ENCODE measurements at places on chromosomes 1 and 21.

GRCh38 chr1:156402331-156403020, 33.5 kb downstream of the RHBG start:
- DNase-seq, result no peak

- no peak for DNase-seq
These were observed 2.7 kb upstream of the PRXL2B start for GRCh38 chr1:2583871-2584351.

DNA sequence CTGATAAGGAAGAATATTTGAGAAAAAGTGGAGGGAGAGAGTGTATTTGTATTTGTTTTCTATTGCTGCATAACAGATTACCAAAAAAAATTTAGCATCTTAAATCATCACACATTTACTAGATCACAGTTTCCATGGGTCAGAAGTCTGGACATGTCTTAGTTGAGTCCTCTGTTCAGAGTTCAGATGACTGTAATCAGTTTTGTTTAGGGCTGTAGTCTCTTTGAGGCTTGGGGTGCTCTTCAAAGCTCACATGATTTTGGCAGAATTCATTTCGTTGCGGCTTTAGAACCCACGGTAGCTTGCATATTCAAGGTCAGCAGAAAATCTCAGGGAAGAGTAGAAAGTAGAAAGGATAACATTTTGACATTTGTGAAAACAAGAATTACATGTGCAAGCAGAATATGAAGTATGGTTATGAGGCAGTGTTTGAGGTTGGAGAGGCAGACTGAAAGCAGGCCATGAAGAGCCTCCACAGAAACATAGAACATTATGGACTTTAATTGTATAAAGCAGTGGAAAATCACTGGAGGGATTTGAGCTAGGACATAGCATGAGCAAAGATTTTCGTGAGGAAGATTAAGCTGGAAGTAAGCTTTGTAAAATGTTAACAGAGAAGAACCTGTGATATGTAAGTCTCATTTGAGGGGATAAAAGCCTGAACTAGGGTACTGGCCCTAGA, 110.6 kb upstream of the GPR52 start:
- no peak for DNase-seq

GRCh38 chr1:2933431-2934155, 87.7 kb upstream of the ACTRT2 start:
- no peak for DNase-seq

GRCh38 chr1:9417695-9418094, 121.6 kb upstream of the SLC25A33 start:
- DNase-seq, result no peak

GRCh38 chr1:52234708-52235107, 92.8 kb downstream of the ZFYVE9 start:
- DNase-seq, result no peak

GRCh38 chr1:33281554-33282303, 25.4 kb downstream of the ZNF362 start:
- no peak for DNase-seq

DNA sequence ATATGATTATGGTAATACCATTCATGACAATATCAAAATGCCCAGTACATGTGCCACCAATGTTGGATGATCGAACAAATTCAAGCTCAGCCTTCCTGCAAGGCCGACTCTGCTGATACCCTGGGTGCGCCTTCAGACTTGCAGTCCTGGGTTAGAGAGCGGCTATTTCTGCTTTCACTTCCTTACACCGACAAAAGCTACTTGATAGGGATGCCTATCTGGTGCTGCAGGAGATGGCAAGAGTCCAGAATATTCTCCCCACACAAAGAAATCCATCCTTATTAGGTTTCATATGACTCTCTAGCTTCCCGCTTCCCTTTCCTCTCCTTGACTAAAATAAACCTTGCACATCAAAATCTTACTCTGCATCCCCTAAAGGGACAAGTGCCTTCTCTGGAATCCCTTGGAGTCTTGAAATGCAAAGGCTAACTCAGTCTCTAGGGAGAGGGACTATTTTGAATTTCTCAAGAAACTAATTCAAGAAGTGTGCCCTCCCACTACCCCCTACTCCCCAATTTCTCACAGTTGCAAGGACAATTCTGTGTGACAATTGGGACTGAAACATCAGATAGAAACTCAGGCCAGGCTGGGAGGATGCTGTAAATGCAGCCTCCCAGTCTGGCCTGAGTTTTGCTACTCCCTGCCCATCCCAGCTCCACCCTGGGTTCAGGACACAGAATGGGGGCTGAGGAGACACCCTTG, 103.1 kb upstream of the USP24 start:
- DNase-seq, result no peak

GRCh38 chr21:45392573-45392971, 12.4 kb upstream of the COL18A1 start:
- DNase-seq, result no peak

- no peak for DNase-seq
These were observed 49.8 kb upstream of the ADORA3 start for GRCh38 chr1:111553196-111553595.

DNA sequence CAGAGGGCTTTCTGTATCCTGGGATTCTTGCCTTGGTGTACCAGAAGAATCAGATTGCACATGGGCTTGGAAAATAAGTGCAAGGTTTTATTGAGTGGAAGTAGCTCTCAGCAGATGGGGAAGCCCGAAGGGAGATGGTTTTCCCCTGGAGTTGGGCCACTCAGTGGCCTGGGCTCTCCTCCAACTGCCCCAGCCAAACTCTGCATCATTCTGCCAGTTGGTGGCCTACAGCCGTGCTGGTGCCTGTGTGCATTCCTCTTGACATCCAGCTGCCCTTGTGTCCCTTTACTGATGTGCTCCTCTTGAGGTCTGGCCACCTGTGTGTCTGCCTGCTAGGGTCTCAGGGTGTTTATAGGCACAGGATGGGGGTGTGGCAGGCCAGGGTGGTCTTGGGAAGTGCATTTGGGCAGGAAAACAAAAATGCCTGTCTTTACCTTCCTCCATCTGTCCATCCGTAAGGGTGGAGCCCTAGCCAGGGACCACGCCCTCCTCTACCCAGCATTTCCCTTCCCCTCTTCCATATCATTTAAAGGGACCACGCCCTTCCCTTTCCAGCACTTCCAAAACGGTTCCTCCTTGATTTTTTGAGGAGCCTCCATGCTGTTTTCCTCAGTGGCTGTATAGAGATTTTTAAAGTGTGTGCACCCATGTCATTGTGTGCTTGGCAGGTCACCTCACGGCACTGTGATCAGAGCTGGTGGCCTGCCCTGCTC, 18.9 kb downstream of the SNAP47 start:
- no peak for DNase-seq

GRCh38 chr1:112317611-112318062, 78.4 kb upstream of the CTTNBP2NL start:
- DNase-seq, result no peak

DNA sequence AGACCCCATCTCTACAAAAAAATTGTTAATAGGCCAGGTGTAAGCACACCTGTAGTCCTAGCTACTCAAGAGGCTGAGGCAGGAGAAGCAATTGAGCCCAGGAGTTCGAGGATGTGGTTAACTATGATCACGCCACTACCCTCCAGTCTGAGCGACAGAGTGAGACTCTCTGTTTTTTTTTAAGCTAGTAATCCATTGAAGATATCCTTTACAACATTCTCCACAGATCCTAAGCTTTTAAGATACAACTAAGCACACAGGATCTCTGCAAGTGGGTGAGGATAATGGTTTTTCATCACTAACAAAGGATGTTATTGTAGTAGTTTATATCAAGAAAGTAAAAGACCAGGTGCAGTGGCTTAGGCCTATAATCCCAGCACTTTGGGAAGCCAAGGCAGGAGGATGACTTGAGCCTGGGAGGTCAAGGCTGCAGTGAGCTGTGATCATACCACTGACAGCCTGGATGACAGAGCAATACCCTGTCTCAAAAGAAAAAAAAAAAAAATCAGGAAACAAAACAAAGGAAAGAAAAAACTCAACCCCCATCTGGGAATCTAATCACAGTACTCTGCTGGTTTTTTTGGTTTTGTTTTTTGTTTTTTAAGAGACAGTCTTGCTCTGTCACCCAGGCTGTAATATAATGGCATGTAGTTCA, 166.1 kb downstream of the RERE start:
- no peak for DNase-seq

DNA sequence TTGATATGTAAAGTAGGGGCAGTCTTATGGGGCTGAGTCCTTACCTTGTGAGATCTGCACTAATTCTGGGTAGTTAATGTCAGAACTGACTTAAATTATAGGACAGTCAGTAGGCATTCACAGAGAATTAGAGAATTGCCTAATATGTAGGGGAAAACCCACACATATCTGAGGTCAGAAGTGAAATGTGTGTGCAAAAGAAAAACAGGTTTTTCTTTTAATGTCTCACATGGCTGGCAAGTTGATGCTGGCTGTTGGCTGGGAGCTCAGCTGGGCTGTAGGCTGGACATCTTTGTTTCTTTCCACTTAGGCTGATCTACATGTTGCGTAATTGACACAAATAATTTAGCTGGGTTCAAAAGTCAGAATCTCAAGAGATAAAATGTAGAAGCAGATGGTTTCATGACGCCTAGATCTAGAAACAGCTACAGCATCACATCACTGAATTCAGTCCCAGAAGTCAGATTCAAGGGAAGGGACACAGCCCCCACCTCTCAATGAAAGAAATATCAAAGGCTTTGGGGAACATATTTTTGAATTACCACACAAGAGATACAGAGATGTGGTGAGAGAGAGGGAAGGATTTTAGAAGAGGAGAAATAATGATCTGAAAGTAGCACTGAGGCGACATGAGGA, 98.9 kb downstream of the TNFSF18 start:
- no peak for DNase-seq

- DNase-seq, result no peak
These were observed 162.4 kb downstream of the ZSCAN20 start for GRCh38 chr1:33634806-33635205.

DNA sequence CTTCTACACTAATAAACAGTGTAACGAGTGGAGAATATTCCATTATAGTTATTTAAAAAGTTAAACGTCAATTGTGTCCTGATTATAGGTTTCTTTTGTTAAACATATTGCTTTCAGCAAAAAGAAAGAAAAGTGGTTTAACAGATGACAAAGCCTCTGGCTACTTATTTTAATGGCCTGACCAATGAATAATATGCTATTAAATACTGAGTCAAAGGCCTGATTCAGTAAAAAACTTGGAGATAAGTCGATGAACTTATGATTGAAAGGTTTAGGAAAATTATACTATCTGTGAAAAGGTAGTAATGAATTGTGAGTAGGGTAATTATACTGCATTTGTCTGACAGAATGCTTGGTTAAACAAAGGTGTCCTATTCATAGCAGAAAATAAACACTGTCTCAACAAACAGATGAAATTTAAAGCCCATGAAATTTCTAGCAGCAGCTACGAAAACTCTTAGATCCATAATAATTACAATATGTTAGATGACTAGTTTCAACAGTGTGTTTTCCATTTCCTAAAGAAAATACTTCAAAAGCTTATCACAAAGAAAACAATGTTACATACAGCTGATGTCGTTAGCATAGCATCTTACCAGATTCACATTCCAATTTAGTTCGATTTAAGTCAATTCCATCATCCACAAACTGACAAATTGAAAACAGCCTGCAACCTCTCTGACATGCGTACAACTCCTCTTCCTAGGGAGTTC, 6.2 kb downstream of the TMEM59 start:
- no peak for DNase-seq

DNA sequence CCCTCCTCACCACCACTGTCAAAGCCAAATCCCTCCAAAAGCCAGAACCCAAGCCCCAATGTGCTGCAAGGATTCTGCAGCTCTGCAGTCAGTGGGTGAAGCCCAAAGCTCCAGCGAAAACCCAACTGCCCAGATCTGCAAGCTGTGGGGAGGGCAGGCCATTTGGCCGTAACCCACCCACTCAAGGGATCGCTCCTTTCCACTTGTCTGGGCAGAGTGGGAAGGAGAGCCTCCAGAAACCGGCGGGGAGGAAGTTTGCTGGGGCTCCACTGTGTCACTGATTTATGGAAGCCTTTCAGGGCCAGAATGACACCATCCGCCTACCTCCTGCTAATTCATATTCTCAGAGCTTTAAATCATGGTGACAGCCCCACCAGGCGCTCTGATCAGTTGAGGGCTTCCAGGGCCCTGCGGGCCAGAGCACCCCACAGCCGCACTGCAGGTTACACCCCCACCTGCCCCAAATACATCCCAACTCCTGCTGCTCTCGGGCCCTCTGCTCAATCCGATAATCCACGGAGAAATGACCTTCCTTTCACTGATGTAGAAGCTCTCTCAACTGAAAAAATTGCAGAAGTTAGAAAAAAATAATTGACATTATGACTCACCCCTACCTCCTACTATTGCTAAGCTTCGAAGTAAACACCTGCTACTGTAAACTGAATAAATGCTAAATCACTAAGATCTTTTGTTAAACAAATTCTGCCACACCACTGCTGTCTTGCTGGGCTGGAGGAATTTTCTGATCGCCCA, 40.6 kb upstream of the RAB4A start:
- no peak for DNase-seq

GRCh38 chr21:36891692-36892091, 74.8 kb downstream of the HLCS start:
- no peak for DNase-seq

- DNase-seq, result no peak
These were observed 1.5 kb downstream of the GPATCH4 start for GRCh38 chr1:156599811-156600210.

GRCh38 chr1:156581661-156582387, 2.3 kb downstream of the TTC24 start:
- DNase-seq, result peak; percentile 17

DNA sequence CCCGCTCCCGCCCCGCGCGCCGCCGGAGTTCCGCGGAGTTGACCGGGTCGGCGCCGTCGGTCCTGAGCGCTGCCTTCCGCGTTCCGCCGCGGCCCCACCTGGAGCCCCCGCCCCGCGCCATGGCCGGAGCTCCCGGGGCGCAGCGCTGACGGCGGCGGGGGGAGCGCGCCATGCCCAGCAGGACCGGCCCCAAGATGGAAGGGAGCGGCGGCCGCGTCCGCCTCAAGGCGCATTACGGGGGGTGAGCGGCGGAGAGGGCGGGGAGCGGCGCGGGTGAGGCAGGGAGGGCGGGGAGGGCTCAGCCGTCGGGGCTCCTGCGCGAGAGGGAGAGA, 216 bp downstream of the PRKCZ start:
- DNase-seq, result no peak
